ENCODE measurements at places on chromosomes 11 and 22. TPM values are rescaled to one million over a fixed set of nuclear protein-coding genes. Genes with fewer than 3 reads are reported as not detected.

The CYB5R3 gene
- polyA plus RNA-seq, result 153 TPM

The FAM180B gene
- 1.9 TPM for polyA plus RNA-seq

The BATF2 gene
- polyA plus RNA-seq, result 1.9 TPM

DNA sequence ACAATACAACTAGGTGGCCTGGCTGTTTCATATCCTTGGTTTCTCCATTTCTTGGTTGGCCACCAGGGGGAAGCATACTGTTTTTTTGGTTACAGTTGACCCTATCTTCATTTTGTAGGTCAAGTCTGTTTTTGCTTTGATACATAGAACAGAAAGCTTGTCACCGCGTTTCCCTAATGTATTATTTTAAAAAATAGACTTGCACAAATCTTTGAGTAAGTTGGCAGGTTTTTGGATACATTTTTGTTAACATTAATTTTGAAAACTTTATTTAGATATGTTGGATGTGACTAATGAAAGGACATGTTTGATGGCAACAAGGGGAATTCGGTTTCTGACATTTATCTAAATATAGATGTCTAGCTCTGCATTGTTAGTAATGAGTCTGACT is 3.0 kb downstream of the NCR3LG1 start:
- H3K4me1 ChIP-seq, result peaks cover 19% of the 10 kb centered on the region
- no peak overlapping the region for H3K27ac ChIP-seq
- H3K4me3 ChIP-seq, result no peak overlapping the region
- no peaks in the 10 kb centered on the region for H3K36me3 ChIP-seq
- peak; percentile 71 for DNase-seq

DNA sequence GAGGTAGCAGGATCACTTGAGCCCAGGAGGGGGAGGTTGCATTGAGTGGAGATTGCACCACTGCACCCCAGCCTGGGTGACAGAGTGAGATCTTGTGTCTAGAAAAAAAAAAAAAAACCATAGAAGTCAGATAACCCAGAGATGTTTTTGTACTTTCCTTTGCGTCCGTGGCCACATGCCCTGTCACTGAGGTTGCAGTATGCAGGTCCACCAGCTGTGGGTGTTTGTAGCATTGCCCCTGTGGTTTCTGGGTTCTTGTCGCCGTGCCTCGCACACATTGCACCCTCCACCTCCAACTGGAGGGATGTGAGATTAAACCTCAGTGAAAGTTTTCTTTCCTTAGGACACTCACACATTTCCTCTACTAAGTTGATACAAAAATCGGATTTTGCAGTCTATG is 70.3 kb downstream of the TNRC6B start:
- H3K27me3 ChIP-seq, result no peaks in the 10 kb centered on the region
- no peak overlapping the region for H3K4me3 ChIP-seq
- H3K36me3 ChIP-seq, result peaks cover 23% of the 10 kb centered on the region
- no peaks in the 10 kb centered on the region for H3K4me1 ChIP-seq
- DNase-seq, result no peak
- H3K27ac ChIP-seq, result no peak overlapping the region

GRCh38 chr22:18994701-18995326 is 58.7 kb upstream of the PRODH start:
- H3K4me3 ChIP-seq, result no peak overlapping the region
- H3K27ac ChIP-seq, result no peak overlapping the region
- H3K27me3 ChIP-seq, result peaks cover 29% of the 10 kb centered on the region
- no peaks in the 10 kb centered on the region for H3K4me1 ChIP-seq

DNA sequence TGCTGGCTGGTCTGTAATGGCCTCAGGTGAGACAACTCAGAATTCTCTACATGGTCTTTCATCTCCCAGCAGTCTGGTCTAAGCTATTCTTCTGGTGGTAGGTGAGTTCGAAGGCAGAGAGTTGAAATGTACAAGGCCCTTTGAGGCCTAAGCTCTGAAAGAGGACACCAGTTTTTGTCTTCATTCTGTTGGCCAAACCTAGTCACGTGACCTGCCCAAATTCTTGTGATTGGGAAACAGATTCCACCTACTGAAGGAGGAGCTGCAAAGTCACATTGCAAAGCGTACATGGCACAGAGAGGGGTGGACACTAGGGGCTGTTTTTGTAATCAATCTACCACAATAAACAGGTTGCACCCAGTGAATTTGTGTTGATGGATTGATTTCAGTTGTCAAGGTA is 193.5 kb downstream of the NAV2 start:
- H3K27ac ChIP-seq, result no peak overlapping the region
- no peak overlapping the region for H3K4me3 ChIP-seq

GRCh38 chr22:47806894-47807293 is 1044.4 kb downstream of the TBC1D22A start:
- no peaks in the 10 kb centered on the region for H3K36me3 ChIP-seq
- DNase-seq, result no peak
- no peak overlapping the region for H3K4me3 ChIP-seq
- H3K27ac ChIP-seq, result no peak overlapping the region
- no peaks in the 10 kb centered on the region for H3K4me1 ChIP-seq
- H3K27me3 ChIP-seq, result peaks cover 5% of the 10 kb centered on the region

- no peaks in the 10 kb centered on the region for H3K4me1 ChIP-seq
- no peak for DNase-seq
- no peaks in the 10 kb centered on the region for H3K36me3 ChIP-seq
- no peaks in the 10 kb centered on the region for H3K27me3 ChIP-seq
Observed at GRCh38 chr11:93605642-93606041, 55.8 kb upstream of the CEP295 start.

- H3K4me1 ChIP-seq, result no peaks in the 10 kb centered on the region
- no peak overlapping the region for H3K27ac ChIP-seq
- H3K27me3 ChIP-seq, result no peaks in the 10 kb centered on the region
- H3K36me3 ChIP-seq, result peaks cover 31% of the 10 kb centered on the region
- DNase-seq, result peak; percentile 3
- no peak overlapping the region for H3K4me3 ChIP-seq
Observed at GRCh38 chr11:43393765-43394355, 35.1 kb downstream of the TTC17 start.

Data from muscle of leg (tissue), 16 donors.